ENCODE measurements at places on chromosomes 12 and 14.
A peak's percentile ranks its signal among the peaks of the same experiment; 100 is the strongest.

- no peak for DNase-seq
Measured at GRCh38 chr12:29164477-29165393, 15.7 kb downstream of the FAR2 start.

DNA sequence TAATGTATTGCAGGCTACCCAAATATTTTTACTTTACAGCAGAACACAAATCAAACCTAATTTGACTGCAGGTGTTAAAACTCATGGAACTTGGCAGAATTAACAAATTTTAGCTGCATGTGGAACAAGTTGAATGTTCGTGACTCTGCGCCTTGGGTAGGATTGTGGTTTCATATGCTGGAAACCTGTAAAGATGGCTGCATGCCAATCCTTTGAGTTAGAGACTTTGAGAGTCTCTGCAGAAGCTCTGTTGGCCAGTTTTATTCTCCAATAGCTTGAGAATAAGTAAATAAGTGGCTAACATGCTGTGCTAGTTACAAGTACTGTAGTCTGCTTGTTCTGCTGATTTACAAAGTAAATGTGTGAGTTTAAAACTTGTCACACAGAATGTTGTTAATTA is 77.8 kb downstream of the PDE6H start:
- DNase-seq = no peak

DNA sequence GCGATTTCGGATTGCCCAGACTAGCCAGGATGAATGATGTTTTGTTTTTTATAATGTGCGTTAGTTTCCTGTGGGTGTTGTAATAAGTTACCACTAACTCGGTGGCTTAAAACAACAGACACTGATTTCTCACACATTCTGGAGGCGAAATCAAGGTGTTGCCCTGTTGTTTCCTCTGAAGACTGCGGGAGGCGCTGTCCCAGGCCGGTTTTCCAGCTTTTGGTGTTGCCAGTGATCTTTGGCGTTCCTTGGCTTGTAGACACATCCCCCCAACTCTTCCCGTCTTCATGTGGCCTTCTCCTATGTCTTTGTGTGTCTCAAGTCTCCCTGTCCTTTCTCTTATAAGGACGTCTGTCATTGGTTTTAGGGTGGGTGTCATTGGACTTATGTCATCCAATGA is 267.7 kb downstream of the AACS start:
- DNase-seq = no peak

- no peak for DNase-seq
Measured at GRCh38 chr12:97466621-97467020, 4.0 kb downstream of the RMST start.

- no peak for DNase-seq
Measured at GRCh38 chr12:81332054-81332453, 254.2 kb downstream of the ACSS3 start.

GRCh38 chr14:61812347-61813095 is 50.3 kb downstream of the SNAPC1 start:
- no peak for DNase-seq

DNA sequence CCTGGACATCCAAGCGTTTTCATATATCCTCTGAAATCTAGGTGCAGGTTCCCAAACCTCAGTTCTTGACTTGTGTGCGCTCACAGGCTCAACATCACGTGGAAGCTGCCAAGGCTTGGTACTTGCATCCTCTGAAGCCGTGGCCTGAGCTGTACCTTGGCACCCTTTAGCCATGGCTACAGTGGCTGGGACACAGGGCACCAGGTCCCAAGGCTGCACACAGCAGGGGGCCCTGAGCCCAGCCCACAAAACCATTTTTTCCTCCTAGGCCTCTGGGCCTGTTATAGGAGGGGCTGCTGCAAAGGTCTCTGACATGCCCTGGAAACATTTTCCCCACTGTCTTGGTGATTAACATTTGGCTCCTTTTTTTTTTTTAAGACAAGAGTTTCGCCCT is 11.6 kb upstream of the FAM177A1 start:
- no peak for DNase-seq

DNA sequence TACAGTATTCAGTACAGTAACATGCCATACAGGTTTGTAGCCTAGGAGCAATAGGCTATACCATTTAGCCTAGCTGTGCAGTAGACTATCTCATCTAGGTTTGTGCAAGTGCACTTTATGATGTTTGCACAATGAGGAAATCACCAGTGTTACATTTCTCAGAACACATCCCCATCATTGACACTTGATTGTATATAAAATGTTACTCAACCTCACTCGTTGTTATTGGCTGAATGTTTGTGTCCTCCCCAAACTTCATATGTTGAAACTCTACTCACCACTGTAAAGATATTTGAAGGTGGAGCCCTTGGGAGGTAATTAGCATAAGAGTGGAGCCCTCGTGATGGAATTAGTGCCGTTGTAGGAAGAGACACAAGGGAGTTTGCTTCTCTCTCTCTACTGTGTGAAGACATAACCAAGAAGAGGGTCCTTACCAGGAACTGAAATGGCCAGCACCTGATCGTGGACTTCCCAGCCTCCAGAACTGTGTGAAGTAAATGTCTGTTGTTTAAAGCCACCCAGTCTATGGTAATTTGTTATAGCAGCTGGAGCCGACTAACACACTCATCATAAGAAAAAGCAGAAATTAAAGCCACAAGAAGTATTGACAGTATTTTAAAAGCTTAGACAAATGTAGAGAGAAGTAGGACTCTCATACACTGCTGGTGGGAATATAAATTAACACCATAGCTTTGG is 3.2 kb upstream of the MED13L start:
- no peak for DNase-seq

GRCh38 chr12:49174218-49174617 is 14.7 kb downstream of the TUBA1A start:
- no peak for DNase-seq

GRCh38 chr12:123250471-123251383 is 17.5 kb downstream of the MTRFR start:
- DNase-seq = no peak

DNA sequence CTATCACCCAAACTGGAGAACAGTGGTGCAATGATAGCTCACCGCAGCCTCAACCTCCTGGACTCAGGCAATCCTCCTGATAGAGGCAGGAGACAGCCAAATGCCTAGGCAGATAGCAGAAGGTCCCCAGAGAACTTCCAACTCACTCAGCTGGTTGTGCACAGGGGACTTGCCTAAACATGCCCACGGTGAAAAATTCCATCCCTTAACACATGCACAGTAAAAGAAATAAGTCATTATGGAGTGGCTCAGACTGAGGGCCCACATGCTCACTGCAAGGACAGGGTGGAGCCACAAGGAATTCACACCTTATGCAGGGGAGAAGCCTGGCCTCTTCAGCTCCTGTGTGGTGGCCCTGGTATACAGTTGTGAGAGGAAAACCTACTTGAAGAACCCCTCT is 525.8 kb upstream of the ATP2B1 start:
- no peak for DNase-seq

- DNase-seq = peak; percentile 82
Measured at GRCh38 chr14:94665121-94665520, 52.9 kb downstream of the SERPINA3 start.

DNA sequence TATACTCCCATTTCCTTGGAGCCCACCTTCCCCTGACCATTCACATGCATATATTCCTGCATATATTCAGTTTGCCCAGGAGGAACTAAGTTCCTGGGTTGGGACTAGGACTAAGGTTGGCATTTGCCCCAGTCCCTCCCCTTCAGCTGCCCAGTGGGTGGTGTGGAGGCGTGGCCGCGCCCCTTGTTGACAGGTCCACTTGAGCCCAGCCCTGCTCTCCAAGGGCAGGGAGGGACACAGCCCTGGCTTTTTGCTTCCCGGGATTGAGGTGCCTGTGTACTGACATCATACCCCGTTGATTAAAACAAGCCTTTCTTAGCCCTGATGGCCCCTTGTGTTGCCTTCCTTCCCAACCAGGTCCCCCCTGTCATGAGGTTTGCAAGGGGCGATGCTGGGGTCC is 7.3 kb downstream of the ERBB3 start:
- DNase-seq = no peak

- DNase-seq = no peak
Measured at GRCh38 chr12:119179335-119180021, 747 bp downstream of the HSPB8 start.

DNA sequence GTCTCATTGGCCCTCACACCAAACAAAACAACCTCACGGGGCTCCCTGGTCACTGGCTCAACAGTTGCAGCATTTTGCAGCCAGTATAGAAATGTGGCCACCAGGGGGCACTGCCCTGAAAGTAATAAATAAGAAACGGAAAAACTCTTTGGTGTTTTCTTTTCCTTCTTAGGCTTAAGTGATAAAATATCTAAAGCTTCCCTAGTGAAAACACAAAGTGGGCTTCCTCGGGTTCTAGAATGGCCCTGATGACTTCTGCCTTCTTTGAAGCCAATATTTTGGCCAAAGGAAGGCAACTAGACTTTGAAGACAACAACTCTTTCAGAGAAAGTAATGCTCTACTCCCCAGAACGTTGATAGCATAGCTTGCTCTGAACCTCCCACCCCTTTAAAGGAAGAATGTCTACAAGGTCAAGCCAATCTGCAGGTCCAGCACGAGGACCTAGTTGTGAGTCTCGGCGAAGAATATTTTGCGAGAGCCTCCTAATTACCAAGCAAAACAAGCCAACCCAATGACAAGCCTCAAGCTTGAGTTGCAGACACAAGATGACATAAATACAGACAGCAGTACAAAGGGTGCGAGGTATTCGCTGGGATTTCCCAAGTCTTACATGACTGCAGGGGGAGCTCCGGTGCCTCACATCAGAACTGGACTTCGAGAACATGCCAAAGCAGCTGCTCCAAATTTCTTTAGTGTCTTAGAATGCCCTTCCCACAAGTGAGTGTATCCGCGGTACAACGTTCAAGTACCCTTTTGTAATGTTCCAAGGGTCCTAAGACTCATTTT is 2.6 kb downstream of the ITPK1 start:
- peak; percentile 56 for DNase-seq

- no peak for DNase-seq
Measured at GRCh38 chr14:24378327-24378726, 10.3 kb downstream of the NFATC4 start.

DNA sequence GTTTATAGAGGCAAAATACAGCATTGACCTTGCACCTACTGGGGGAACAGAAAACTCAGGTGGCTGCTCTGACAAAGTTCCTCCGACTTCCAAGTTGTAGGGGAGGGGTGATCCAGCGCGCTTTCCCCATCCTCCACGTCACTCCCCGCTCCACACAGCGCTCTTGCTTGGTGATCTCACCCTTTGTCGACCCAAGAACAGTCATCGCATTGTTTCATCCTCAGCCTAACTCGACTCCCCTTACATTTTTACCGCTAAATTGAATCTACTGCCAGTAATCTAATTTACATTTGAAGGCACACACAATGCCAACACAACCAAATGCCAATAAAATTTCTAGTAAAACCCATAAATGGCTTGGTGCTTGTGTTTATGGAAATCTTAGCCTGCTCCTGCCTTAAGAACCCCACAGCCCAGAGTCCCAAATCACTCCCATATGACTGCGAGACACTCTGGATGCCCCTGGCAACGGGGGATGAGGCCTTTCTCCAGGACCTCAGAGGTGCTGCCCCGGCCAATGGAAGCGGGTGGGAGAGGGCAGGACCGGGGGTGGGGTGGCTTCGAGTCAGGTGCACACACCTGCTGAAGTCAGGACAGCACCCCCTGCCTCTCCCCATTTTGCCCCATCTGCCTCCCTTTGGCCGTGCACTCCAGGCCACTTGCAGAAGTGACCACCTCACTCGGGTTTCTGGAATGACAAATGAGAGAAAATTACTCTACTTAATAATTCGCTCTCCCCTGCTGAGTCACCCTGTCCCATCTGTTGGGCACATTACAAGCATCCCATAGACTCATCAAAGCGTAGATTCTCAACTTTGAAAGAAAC is 98.2 kb upstream of the GSC start:
- DNase-seq = no peak

DNA sequence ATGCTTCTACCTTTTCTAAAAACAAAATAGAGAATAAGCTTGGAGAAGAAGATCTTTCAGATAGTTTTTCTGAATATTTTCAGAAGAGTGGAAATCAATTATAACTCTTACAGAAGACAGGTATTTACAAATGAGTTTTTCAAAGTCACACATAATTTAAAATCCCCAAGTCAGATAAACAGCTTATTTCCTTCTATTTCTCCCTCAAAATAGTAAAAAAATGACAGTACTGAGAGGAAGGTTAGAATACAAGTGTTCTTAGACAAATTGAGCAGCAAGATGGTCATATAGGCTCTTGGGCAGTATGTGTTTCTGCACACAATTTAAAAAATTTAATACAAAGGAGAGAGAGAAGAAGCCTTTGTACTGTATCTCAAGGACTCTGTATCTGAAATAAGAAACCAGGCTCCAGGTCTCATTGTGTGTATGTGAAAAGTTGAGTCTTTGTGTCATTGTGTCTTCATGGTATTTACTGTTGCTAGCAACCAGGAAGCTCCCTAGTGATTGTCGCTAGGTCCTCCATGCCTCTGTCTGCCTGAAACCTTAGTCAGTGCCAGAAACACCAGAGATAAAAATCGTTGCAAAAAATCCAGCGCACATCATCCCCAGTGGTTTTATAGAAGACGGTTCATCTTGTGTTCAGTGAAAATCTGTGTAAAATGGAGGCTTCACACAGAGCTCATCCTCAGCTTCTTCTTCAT is 12.9 kb upstream of the TUBA1A start:
- no peak for DNase-seq

Data from skeletal muscle cell (primary cell).